KBM-7 (cell line): ENCODE measurements at places on chromosomes 12 and 14.
A peak's percentile ranks its signal among the peaks of the same experiment; 100 is the strongest.

GRCh38 chr12:104482113-104482512, 25.4 kb downstream of the CHST11 start:
- no peak for DNase-seq

- no peak for DNase-seq
These were observed 167.1 kb upstream of the ARHGAP5 start for GRCh38 chr14:31909977-31910376.

DNA sequence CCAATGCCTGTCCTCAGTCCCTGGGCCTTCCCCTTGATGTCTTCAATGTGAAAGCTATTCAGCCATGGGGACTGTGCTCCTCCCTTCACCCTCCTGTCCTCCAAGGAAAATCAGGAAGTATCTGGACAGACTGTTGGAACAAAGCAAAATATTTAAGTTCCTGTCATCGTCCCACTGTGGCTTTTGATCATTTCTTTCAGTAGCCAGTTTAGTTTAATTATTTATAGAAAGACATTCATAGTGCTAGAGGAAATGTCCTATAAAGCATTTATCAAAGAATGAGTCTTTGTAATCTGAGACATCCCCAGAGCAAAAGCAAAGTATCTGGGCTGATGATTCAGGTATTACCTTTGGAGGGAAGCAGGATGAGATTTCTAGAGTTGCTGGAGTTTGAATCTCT, 254.1 kb downstream of the NRXN3 start:
- no peak for DNase-seq

DNA sequence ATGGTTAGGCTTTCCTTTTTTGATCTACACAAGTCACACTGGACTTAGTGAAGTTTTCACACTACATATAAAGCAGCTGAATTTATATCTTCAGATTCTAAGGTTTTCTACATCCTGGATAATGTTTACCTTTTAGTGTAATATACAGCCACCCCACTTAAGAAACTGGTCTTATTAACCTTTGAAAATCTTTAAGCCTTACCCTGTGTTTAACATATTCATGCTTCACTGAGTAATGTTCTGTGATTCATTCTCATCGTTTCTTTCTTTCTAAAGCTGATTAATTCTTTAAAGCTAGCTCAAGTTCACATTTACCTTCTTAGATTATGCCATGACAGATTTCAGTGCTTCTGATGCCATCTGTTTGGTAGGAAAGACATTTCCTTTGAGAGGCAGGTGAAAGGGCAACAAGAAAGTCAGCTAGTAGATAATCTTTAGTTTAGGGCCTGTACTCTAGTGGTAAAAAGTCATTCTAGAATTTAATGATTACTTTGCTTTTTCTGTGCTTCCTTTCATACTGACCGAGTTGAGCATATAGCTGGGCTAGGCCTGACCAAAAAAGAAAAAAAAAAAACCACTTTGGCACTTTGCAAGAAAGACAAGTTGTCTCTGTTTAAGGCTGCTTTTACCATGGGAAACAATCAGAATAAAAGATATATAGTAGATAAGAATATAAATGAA, 690.9 kb upstream of the FBXO33 start:
- DNase-seq = no peak

- DNase-seq = peak; percentile 13
These were observed 10.2 kb upstream of the EDDM3B start for GRCh38 chr14:20757965-20758364.

DNA sequence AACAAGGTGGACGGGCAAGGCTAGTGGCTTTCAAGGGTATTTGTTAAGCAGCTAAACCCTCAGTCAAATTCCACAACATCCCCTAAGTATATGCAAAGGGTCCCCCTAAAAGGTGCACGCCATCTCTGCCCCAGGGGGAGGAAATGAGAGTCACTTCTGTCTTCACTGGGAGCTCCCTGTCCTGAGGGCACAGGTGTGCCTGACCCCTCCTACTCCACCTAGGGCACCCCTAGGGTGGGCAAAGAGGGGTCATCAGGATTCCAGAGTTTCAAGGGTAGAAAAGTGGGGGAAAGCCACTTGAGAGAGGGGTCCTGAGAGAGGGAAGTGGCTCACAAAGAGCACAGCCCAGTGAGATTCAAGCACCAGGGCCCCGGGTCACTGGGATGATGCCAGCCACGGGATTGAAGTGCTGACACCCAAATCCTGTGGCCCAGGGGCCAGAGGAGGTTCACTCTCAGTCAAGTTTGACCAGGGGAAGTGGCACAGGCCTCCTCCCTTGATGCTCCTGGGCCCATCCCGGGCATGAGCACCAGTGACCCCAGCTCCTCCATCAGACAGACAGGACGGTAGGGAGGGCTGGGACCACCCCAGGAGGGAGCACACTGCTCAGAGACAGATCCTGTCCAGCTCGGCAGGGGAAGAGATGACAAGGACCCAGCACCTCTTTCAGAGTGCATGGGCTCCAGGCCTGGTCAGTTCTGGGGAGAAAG, 82.3 kb upstream of the BCL11B start:
- no peak for DNase-seq

DNA sequence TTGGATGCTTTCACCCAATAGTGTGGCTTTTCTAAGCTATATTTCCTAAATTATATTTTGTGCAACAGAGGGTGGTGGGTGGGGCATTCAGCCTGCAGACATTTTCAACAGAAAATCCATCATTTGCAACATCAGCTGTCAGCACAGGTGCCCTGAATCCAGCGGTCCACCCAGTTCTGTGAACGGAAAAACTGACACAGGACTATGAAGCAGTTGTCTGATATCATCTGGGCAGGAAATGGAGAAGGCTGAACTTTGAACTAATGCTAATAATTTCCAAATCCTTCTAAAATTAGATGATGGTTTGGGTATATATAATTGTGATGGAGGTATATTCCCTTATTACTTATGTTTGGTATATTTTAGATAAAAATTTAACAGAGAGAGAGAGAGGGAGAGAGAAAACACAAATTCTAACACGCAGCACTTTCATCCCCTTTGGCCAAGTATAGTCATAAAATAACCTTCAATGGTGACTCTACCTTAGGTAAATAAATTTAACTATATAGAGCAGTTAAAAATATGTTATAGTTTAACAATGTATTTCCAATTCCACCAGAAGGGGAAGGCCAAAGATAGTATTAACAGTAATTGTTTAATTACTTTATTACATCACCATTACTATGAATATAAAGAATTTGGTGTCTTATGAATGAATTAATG, 58.3 kb upstream of the PTPRB start:
- DNase-seq = no peak

DNA sequence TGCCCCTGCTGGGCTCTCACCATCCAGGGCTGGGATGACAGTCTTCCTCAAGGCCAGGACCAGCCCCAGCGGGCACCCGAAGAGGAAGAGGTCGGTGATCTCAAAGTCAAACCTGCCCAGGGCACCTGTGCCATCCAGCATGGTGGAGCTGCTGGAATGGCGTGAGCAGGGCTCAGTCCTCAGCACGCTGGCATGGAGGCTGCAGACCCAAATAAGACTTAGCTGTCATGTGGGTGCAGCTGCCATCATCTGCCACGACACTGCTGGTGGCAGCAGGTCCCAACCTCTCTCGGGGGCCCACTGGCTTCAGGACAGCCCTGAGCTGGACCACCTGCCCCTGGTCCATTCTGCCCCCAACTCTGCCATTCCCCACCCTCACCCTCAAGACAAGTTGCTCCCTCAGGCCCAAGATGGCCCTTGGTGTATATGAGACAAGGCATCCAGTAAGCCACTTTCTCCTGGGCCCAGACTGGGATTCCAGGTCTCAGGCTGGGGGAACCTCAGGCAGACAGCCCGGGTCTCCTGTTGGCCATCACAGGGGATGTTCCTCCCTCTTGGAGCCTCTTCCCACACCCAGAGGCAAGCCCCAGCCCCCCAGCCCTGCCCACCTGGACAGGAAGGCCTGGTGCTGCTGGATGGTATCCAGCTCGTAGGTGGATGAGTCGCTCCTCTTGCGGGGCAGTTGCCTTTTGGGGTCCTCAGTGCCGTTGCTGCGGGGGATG, 14.5 kb downstream of the ARL6IP4 start:
- no peak for DNase-seq

DNA sequence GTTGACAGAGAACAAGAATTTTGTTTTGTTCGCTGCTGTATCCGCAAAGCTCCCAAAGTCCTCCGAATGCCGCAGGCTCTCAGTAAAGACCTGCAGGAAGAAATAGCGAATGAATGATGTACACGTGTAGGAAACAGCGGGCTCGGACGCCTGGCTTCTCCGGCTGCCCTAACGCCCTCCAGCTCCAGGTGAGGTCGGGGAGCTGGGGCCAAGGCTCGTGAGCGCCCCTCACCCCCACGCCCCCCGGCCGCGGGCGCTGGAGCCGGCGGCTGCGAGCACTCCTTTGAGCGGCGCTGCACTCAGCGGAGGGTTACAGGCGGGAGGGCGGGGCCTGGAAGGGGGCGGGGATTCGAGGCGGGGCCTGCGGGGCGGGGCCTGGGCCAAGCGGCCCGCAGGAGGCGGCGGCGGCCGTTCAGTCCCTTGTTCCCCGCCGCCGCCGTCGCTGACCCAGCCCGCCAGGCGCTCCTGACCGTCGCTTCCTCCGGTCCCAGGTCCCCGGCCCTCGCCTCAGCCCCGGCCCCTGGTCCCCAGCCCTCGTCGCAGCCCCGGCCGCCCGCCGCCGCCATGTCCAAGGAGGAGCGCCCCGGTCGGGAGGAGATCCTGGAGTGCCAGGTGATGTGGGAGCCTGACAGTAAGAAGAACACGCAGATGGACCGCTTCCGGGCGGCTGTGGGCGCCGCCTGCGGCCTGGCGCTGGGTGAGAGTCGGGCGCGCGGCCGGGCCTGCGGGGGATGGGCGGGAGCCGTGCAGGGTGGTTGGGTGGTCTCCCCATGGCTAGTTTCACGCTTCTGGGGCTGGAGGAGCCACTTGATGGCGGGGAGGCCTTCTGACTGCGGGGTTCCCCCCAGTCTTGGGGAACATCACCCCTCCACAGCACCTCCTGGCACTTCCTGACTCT, at the start of gene AACS:
TSS of gene AACS (plus strand) at position 415 of the 898 bp plus-strand sequence. CDS start at position 565, 150 bp downstream.
- DNase-seq = peak; percentile 73

DNA sequence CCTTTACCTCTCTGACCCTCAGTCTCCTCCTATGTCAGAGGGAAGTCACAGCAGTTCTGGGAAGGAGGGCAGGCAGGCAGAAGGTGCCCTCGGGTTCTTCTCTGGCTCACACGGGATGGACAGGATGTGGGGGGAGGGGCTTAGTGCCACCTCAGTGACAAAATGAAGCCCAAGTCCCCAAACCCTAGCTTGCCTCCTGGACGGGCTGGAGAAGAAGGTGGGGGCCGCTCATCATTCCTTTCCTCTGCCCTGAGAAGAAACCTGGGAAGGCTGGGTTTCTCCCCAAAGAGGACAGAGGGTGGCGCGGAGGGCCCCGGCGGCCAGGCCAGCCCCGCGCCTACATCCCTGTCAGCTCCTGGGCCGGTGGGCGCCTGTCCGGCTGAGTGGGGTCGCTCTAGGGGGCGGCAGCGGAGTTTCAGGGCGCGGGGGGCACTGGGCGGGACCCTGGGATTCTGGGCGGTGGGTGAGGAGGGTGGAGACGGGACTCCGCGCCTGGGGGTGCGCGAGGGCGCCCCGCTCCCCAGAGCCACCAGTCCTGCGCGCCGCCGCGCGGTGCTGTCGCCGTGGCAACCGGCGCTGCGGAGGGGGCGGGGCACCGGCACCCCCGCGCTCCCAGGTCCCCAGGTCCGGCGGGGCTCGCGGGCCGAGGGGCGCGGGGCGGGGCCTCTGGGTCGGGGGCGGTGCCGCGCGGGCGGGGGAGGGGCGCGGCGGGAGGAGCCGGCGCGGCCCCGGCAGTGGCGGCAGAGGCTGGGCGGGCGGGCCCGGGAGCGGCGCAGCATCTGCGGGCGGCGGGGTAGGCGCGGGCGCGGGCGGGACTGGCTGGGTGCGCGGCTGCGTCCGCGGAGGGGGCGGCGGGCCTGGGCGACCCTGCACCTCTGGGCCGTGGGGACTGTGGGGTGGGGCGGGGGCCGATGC, at the start of gene TMEM121:
TSS of gene TMEM121 (plus strand) at position 723 of the 915 bp plus-strand sequence. CDS start 2,252 bp downstream, outside the sequence.
- DNase-seq = peak; percentile 39

DNA sequence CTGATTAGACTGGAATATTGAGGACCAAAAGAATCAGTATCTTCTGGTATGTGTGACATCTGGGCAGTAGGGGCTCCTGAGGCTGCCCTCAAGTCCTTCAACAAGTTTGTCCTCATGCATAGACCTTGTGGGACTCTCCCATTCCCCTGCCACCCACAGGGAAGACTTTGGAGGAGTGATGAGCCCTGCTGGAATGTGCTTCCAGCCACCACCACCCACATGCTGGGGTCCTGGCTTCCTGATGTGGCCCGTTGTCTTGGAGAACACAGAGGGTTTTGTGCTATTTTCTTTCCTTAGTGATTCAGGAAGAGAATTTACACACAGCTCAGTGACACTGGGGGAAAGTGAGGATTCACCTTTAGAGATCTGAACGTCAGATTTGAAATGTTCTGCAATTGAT, 29.2 kb upstream of the SEL1L start:
- no peak for DNase-seq

DNA sequence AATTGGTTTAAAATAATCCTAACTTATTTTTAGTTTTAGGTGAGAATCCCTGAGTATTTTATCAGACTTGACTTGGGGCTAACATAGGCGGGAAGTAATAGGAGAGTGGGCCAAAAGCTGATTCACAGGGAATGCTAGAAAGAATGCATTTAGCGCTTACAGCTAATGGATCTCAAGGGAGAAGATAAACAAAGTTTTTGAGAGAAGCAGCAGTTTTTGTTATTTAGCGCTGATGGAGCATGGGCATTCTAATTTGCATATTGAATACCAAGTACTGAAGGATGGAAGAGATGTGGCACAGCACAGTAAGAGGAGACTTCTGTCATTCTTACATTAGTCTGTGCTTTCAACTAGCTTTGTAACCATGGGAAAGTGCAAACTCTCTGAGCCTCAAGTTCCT, 436.0 kb upstream of the FBXO33 start:
- DNase-seq = no peak

- DNase-seq = no peak
These were observed 231.7 kb downstream of the KCNC2 start for GRCh38 chr12:74977832-74978481.

DNA sequence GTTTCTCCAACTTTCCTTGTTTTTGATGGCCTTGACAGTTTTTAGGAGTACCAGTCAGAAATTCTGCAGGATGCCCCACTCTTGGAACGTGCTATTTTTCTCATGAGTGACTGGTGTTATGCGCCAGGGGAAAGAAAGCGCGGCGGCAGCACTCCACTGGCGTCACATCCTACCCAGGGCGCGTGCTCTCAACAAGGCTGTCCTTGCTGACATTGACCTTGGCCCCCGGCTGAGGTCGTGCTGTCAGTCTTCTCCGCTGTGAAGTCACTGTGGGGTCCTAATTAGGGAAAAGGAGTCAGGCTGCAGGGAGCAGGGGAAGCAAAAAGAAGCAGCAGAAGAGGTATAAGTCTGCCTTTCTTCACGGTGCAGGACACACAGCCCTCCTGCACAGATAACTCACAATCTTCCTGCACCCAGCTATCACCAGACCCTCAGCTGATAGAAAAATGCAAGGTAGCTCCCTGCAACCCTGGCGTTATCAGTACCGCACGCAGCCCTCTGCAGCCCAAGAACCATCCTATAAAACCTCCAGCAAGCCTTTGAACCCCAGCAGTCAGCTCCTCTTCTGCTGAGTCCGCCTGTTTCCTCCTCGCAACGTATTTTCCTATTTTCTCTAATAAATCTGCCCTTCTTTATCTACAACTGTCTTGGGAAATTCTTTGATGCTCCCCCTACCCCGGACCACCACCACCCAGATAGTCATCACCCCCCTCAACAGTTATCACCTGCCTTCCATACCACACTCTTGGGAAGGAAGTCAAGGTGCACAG, 48.0 kb upstream of the C14orf180 start:
- no peak for DNase-seq
